ENCODE measurements at places on chromosomes 4 and X.

GRCh38 chrX:86830685-86831084, 682.4 kb downstream of the DACH2 start:
- no peak for DNase-seq

GRCh38 chr4:1329408-1330371, 17.3 kb upstream of the UVSSA start:
- DNase-seq = no peak

DNA sequence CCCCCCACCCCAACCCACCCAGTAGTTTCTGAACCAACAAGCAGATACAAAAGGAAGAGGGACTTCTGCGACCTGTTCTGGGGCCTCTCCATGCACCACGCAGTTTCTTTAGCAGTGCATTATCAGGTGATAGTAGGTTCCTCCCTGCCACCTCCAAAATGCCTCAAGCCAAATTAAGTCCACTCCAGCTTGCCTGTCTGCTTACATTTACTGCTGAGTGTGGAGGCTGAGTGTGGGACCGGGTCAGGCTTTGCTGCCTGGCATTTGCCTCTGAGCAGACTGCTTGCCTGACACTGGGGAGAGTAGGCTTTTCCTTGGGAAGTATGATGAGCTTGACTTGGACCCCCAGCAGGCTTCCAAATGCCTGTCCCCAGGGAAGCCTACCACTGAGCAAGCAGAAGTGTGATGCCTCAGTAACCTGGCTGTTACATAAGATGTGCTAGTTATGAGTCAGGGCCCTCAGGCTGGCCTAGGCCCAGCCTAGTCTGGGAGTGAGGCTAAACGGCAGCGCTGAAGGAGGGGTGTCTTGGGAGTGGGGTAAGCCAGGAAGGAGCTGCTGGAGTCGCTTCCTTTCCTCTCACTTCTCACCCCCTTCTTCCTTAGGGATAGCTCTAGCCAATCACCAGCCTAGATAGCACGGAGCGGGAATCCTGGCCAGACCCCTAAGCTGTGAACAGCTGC, 9.0 kb downstream of the TSC22D3 start:
- DNase-seq = no peak

GRCh38 chr4:185761352-185762235, 50.4 kb downstream of the SORBS2 start:
- DNase-seq = no peak

- DNase-seq = no peak
These were observed 11.9 kb downstream of the ENPEP start for GRCh38 chr4:110487873-110488272.

DNA sequence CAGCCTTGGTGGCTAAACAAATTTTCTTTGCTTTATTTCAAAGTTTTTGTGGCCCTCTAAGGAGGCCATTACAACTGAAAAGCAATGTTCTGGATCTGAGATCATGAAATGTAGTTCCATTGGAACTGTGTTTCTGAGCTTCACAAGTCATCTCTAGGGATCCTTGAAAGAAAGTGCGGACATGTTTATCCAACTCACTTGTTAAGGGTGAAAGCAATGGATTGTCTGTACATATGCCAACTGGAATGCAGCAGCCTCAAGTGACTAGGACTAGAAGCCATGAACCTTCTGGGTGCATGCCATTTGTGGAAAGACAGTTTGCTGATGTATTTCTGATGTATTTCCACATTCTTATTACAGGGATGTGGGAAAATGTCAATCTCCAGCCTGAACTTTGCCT, 36.7 kb upstream of the KLHL13 start:
- no peak for DNase-seq

DNA sequence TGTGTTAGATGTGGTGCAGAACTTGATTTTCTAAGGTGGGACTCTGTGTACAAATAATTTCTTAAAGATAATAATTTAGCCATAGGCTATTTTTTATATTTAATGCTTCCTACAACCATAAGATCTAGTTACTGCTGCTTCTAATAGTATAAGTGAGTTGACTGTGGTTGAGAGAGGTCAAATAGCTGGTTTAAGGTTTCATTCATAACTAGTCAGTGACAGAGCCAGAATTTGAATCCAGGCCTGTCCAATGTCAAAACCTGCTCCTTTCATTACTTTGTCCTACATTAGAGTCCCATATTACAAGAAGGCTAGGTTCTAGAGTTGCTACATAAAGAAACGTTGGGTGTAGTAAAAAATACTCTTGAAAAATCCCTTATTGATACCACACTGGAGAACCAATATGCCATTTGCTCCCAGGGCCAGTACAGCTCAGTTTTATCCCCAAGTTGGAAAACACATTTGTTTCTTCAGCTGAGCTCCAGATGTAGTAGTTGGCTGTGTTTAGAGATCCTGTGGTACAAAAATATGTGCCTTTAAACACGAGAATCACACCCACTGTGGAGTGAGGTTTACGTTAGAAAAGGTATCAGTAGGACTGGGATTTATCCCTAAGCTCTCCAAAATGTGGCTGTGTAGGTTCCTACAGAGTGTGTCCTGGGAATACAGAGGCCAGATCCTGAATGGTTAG, 84.3 kb downstream of the REPS2 start:
- no peak for DNase-seq

DNA sequence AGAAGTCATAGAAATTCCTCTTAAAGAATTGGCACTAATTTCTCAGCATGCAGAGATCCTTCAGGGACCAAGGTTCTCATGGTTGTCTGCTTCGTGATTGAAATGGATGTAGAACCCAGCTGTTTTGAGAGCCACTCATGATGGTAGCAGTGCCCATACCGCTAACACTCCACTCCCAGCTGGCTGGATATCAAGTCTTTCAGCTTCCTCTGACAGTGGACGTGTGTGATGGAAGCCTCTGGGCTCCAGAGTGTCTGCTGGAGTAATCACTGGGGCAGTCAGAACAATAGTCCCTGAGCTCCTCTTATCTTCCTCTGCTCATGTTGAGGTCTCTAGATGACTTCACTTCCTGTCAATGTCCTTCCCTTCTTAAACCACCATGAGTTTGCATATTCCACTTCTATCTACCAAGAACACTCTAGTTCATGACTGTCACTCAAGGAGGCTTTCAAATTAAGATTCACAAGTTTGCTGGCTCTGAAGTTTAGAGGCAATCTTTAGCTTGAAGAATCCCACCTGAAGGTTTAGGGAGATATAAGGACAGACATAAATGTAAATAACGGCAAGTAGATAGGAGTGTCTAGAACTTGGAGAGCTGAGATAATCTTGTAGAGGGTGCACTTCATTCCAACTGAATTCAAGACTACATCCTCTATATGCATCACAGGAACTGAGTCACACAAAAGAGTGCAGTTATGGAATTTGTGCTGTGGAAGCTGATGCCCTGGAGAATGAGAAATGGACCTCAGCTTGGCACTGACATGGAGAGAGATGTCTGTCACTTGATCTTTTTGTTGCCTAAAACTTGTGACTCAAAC, 64.5 kb upstream of the WDR1 start:
- no peak for DNase-seq

DNA sequence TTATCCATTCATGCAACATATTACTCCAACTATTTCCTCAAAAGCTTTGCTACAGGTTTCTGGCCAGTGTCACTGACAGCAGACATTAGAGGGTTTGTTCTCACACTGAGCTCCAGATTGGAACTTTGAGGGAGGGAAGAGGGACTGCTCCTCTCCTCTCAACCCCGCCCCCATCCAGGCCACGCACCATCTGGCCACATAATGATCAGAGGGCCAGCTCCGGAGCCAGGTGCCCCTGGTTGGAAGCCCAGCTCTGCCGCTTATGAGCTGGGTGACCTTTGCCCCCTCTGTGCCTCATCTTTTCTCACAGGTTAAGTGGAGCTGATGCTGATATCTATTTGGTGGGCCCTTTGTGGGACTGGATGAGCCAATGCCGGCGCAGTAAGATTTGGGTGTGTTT, 55.8 kb downstream of the C4orf50 start:
- no peak for DNase-seq

GRCh38 chr4:100208964-100209363, 18.7 kb upstream of the DDIT4L start:
- DNase-seq = no peak

DNA sequence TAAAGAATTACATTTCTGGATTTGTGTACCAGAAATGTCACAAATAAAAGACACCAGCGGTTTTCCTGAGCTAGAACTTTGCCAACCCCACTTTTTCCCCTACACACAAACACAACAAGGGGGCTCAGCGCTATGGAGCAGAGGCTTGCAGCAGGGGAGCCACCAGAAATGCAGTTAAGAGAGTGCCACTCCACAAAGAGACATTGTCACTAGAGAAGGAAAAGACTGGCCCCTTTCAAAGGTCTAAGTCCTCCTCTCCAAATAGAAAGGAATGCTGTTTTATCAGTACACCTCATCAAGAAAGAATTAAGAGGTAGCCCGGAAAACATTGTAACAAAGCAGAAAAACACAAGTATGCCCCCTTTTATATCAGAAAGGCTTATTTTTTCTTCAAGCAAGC, 419.5 kb downstream of the HNRNPD start:
- DNase-seq = no peak

DNA sequence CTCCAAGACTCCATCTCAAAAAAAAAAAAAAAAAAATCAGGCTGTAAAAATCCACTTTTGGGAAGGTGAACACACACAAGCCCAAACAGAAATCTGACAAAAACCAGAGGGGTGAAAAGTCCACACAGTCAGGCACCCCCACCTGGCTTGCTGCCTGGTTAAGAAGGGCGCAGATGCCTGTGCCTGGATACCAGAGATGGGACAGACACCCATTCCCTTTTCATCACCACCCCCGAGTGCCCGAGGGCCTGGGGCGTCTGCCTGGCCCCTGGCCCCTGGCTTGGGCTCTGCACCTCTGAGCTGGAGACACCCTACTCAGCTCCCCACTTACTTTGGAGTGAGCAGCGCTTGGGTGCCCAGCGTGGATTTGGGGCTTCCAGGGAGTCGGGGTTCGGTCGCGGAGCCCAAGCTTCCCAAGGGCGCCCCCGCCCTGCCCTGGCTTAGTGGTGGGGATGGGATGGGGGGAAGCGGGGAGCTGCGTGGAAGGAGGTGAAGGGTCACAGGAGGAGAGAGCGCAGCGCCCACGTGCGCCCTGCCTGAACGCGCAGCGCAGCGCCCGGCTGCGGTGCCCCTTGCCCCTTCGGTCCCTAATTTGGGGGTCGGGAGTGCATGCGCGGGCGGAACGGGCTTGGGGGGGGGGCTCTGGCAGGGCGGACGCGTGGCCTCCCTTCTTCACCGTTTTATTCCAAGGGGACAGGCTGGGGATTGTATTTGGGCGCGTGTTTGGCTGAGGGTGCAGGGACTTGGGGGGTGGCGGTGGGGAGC, 11.3 kb downstream of the SHOX start:
- DNase-seq = no peak

- DNase-seq = no peak
These were observed 1093.4 kb downstream of the ADGRL3 start for GRCh38 chr4:62293551-62293950.

DNA sequence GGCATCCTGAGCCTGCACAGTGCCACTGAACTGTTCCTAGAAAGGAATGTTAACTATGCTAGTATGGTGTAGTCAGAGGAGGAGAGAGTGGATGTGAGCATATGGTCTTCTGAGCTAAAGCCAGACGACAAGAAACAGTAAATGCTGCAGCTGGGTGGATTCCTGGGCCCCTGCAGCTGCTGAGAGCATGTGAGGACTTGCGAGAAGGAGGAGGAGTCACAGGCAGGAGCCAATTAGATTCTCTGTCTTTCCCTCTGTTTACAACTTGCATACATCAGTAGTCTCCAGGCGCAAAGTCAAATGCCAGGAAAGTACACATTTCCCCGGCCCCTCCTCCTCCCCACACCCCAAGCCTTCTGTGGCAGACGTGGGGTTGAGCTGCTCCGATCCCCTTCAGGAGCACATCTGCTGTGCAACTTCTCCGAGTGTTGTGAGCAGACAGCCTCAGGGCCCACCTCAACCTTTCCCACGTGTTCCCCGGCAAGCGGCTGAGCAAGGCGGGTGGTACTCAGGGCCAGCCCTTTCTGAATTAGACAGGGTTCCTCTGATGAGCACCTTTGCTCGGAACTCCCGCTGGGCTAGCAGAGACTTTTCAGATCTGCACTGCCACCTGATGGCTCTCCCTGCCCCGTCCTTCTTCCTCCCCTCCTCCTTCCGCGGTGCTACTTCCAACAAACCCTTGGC, 108.7 kb upstream of the ATP6AP2 start:
- no peak for DNase-seq

DNA sequence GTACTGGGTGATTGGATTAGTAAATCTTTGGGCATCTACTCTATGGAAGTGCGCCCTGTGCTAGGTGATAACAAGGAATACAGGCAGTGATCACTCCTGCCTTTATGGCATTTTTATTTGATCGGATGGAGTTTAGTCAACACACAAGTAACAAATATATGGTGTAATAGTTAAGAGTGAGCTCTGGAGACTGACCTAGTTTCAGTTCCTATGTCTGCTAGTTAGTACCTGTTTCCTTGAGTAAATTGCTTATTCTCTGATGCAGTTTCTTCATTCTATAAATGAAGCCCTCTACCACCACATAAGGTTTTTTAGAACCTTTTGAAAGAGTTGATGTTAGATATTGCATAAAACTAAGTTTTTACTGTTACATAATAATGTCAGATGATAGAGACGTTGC, 134.6 kb downstream of the KDM6A start:
- no peak for DNase-seq

GRCh38 chr4:48654015-48654664, 125.9 kb downstream of the FRYL start:
- no peak for DNase-seq

Measured in activated CD4-positive, CD25-positive, alpha-beta regulatory T cell (primary cell).